SK-N-DZ (cell line): ENCODE measurements at places on chromosomes 6 and 20.

DNA sequence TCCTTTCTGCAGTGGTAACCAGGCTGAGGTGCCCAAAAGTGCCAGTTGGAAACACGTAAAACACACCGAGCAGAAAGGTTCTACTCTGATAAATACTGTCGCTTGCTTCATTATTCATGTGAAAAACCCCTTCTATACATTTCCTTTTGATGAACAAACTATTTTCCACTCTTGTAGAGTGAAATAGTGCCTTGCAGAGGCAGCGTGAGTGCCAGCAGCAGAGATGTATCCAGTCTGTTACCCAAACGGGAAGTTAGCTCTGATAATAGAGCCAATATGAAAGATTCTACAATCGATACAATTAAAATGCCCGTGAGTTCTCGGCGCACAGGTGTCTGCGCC, 1.5 kb downstream of the ZBTB46 start:
- DNase-seq, result no peak

- peak; percentile 31 for DNase-seq
Measured at GRCh38 chr6:85641897-85642773, 551 bp downstream of the SYNCRIP start.

GRCh38 chr6:107666981-107667601, 157.0 kb downstream of the SCML4 start:
- no peak for DNase-seq

DNA sequence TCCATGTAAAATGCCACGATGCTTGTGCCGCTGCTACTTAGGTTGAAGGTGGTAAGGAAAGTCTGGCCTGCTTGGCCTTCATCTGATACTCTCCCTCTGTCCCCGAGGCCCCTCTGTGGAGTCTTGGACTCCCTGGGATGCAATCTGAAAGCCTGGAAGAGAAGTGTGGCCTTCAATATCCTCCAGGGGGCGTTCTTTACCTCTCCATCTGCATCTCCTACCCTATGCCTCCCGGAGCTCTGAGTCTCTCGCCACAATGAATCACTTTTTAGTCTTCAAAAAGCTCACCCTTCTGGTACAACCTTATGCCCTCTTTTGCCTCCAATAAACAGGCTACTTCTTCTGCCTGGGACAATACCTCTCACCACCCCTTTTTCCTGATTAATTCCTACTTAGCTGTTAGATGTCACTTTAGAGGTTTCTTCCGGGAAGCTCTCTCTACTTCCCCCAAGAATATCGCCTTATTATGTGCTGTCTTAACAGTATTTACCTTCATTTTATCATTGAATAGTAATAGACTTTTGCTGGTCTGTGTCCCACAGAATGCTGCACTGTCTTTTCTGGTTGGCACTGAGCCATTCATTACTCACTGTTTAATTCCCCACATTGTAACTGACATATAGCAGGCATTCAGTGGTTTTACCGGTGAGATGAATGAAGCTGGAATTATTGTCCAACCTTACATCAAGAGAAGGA, 13.9 kb upstream of the ATG5 start:
- peak; percentile 64 for DNase-seq

GRCh38 chr6:1107578-1107977, 204.3 kb upstream of the FOXQ1 start:
- no peak for DNase-seq

GRCh38 chr6:105985816-105986632, 100.1 kb upstream of the PRDM1 start:
- no peak for DNase-seq

DNA sequence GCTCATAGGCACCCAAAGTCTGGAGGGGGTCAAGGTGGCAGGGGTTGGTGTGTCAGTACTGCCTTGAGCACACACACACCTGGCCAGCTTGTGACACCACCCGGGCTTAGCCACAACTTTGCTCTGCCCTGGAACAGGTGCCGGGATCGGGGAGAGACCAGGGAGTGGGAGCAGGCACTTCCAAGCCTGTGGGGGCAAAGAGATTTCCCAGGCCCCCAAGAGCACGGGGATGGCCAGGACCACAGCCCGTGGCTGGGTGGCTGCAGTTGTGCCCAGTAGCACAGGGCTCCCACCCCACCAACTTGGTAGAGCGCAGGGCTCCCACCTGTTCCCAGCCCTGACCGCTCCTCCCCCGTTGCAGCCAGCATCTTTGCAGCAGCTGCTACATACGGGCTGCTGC, 40.4 kb downstream of the WASF1 start:
- DNase-seq, result no peak

DNA sequence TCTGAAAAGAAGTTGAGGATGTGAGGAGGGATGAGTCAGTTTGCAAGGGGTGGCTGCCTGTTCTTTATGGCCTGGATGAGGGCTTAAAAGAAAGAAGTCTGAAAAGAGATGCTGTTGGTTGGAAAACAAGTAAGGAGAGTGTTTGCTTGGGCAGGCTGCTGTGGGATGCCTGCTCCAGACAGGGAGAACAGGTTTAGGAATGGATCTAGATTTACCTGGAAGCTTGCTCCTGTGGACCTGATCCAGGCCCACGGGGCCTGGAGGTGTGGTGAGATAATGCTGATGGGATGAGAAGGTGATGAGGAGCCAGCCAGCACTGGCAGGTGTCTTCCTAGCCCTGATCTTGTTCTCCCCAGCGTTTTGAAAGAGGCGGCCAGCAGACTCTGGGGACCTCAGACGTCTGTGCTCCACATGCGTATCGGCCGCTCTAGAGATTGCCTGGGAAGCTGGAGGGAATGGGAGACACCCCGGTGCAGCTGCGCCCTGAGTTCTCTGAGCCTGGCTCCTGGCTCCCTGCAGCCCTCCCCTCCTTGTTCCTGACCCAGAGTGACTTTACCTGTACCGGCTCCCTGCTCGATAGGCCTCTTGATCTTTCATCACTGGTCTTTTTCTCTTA, 331.3 kb downstream of the ZFAND3 start:
- DNase-seq, result no peak

- no peak for DNase-seq
Measured at GRCh38 chr6:44251576-44252524, 4.9 kb downstream of the HSP90AB1 start.

DNA sequence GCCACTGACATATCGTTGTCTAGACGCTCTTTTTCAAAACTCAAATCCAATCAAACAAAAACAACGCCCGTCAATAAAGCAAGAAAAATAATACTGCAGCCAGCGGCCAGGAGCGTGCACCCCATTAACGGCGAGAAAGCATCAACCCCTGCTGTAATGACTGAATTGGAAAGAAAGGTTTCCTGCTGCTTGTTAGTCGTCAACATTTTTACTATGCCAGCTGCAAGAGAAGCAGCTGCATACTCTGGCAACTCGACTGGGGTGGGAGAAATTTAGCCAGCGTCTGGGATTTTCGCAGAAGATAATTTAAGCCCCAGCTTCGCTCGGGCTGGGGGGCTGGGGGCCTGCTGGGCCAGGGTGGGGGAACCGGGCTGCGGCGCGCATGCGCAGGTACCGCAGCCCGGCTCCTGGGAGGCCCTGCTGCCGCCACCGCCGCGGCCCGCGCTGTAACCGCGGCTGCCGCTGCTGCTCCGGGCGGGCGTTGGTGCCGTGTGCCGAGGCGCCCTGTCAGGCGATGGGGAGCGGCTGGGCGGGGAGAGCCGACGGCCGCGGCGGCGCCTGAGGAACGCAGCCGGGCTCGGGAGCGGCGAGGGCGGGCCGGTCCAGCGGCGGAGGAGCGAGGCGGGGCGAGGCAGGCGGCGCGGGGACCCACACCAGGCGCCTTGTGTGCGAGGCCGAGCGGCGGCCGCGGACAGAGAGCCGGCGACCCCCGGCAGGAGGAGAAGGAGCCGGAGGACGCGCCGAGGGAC, 732 bp upstream of the STXBP5 start:
- DNase-seq, result peak; percentile 71
